ENCODE measurements at places on chromosomes 13 and 19.
A peak's percentile ranks its signal among the peaks of the same experiment; 100 is the strongest.

- DNase-seq, result no peak
Measured at GRCh38 chr13:80306337-80306972, 34.5 kb downstream of the SPRY2 start.

GRCh38 chr19:23774106-23774505, 15.4 kb upstream of the ZNF681 start:
- no peak for DNase-seq

GRCh38 chr13:65605396-65605795, 1624.7 kb downstream of the PCDH9 start:
- DNase-seq, result no peak

DNA sequence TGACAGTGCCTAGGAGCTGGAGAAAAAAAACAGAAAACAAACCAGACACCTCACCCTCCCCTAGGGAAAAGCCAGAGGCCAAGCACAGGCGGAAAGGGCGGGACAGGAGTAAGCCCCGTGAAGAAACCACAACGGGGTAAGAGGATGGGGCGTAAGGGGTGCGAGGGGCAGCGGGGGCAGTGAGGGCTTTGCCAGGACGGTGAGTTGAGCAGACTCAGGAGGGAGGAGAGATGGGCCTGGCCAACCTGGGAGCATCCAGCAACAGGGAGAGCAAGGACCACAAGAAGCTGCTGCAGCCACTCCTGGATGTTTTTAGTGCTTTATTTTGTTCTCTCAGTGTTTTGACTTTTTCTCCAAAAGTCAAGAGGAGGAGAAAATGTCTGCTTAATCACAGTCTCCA, 114.1 kb upstream of the SOX1 start:
- DNase-seq, result no peak

DNA sequence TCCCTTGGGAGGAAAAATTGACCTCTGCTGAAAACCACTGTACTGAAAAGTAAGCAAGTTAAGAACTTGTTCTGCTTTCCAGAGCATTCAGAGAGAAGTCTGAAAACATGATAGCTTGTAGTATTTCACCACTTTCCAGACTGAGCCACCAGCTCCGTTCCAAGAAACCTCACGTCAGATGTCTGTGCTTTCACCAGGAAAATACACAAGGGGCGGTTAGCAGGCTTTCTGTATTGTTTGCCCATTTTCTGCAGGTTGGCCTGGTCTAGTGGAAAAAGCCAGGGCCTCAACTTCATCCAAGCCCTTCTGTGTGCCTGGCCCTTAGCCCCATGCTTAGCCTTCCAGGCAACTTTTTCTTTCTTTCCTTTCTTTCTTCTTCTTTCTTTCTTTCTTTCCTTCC, 36.4 kb downstream of the RXFP2 start:
- DNase-seq, result no peak

DNA sequence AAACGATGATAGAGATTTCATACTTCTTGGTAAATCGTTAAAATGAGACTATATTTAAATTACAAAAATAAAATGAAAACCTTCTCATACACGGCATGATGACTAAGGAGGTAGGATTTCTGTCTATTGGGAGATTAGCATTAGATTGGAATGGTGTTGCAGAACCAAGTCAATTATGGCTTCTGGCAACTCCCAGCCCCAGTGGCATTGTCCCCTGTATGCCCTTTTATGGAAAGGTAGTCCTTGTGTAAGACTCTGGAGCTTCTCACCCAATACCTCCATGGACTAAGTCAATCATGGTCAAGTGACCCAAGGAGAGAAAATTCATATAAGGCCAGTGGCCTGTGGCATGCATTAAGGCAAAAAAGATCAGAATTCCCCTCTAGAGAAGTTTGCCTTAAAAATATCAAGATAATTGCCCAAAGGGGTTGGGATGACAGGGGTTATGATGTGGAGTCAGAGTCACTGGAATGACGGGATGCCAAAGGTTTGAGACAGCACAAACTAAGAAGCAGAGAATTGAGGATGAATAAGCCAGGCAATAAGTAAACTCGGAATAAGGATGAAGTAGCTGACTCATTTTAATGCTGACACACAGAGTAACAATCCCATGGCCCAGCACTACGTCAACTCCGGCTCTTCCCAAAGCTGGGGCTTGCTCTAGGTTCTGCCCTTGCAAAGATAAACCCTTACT, 57.8 kb upstream of the POSTN start:
- peak; percentile 98 for DNase-seq

DNA sequence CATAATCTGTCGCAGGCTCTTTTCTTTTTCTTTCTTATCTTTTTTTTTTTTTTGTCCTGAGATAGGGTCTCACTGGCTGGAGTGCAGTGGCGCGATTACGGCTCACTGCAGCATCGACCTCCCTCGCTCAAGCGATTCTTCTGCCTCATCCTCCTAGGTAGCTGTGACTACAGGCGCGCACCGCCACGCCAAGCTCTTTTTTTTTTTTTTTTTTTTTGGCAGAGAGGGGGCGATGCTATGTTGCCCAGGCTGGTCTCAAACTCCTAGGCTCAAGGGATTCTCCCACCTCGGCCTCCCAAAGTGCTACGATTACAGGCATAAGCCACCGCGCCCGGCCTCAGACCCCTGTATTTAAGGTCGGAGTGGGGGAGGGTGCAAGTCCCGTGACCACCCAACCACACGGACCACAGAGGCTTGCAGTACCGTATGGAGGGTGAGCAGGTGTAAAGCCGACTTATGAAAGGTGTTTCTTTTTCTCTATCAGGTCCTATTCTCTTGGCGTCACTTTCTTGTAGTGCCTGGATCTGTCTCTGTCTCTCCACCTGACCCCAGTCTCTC, 2.0 kb downstream of the PHLDB3 start:
- DNase-seq, result no peak

GRCh38 chr13:51793570-51794271, 10.2 kb downstream of the DHRS12 start:
- DNase-seq, result peak; percentile 87
